Left lung (tissue), 14 donors: ENCODE measurements at places on chromosomes 2 and 18.
A peak's percentile ranks its signal among the peaks of the same experiment; 100 is the strongest.

DNA sequence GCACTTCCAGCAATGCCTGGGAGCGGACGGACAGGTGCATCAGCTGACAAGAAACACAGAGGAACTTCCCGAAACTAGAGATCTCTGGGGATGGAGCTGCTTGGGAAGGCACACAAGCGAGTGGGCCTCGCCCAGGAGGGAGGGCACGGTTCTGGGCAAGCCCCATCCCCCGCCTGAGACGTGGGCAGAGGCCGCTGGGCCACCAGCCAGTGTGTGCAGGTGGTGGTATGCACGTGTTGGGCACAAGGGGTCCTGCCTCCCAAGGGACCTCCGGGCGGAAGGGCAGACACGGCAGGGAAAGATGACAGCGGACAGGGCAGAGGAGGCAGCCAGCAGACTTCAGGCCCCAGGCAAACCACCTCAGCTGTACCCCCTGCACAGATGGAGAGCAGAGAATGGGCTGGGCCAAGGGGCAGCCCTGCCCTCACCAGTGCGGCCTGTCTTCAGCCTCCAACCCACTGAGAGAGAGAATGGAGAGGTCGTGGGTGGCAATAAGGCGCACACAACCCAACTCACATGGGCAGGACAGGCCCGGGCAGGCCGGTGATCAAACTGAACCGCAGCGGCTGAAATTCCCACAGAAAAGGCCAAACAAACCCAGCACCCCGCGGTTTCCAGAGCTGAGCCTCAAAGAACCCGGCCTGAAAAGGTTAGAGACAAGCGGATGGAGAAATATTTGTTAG is 51.2 kb downstream of the HDAC4 start:
- no peak for DNase-seq

DNA sequence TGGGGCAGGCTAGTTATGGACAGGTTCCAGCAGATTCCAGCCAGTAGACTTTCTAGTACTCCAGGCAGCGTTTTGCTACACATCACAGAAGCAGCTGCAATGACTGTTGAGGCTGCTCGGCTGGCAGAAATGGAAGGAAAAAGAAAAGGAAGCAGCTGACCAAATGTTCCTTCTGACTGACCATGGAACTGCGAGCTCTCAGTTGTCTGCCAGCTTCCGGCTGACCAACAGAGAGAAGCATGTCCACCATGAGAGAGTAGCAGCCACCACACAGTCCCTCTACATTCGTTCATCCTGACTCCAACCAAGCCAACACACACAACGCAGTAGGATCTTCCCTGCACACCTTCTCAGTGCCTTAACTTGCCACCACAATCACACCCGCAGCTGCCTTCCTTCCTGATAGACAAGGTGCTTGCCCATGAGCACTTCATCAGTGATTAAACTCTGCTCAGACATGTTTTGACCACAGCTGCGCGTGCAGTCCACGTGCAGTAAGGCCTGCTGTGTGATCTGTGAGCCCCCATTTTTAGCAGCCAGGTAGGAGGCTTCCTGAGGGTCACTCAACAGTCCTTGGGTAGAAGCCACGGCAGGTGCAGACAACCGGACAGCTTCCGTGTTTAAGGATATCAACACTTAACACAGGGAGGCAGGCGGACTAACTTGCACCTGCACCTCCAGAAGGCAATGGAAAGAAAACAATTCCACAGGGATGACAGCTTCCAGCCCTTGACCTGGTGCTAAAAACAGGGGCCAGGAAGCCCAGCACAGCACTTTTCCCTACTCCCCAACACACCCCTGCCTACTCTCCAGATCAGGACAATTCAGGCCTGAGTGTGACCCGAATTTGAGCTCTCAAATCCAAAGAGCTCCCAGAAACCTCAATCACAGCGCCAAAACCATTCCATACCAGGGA is 996 bp downstream of the TGFBRAP1 start:
- peak; percentile 10 for DNase-seq

DNA sequence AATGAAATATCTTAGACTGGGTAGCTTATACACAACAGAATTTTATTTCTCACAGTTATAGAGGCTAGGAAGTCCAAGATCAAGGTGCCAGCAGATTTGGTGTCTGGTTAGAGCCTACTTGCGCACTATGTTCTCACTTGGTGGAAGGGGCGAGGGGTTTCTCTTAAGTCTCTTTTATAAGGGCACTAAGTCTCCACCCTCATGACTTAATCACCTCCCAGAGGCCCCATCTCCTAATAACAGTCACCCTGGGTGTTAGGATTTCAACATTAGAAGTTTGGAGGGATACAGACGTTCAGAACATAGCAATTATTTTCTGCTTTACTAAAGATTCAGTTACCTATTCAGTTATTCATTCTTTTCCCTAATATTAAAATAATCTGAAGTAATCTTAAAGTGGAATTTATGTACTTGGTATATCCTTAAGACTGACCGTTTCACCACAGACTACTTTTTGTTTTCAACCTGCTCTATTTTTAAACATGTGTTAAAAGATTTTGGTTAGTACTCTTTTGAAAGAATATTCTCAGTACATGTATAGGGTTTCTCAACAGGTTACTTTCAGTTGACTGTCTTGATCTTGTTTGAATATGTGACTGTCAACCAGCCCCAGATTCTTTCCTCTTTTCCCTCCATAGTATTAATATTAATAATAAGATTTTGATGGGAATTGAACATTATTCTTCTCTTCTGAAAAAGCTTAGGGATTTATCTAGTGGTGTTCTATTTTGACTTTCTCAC is 130.0 kb downstream of the TAF4B start:
- DNase-seq: no peak

DNA sequence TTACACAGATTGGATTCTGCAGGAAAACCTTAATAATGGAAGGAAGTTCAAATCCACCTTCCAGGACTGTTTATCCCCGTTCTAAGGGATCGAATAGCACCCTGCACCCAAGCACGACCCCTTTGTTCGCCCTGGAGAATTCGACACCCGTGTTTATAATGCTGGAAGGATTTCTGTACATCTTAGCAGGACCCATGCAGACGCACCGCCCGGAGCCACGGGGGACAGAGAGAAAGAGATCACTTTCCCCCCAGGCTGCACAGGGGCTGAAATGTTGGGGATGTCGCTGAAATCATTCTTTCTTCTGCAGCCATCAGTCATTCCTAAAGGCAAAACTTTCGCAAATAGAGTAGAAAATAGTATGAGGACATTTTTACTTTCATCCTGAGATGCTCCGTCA is 238.7 kb upstream of the SALL3 start:
- DNase-seq: no peak

DNA sequence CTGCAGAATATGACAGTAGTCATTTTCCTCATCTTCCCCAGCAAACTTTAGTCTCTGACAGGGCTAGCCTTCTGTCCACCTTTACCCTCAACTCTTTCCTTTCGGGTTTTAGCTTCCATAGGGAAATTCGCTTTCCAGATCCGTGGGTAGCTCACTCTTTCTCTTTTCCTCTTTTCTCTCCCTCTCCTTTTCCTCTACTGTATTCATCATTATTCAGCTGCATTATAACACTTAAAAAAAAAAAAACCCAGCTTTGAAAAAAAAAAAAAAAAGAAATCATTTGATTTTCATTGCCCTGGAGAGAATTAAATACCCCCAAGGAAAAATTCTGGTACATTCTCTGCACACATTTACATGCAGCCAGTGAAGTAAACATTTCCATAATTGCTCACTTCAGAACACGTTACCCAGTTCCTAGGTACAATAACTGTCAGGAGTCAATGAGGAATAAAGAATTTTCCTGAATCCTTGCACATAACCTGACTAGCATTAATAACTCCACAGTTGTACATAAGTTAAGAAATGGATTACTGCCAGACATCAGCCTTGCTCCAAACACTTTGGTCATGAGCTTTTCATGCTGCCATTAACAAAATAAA is 63.5 kb downstream of the ZNF521 start:
- no peak for DNase-seq

- DNase-seq: no peak
These were observed 51.8 kb upstream of the RAB27B start for GRCh38 chr18:54776282-54776977.

- no peak for DNase-seq
These were observed 128.8 kb upstream of the MSH6 start for GRCh38 chr2:47653902-47654789.

GRCh38 chr18:74724186-74724585 is 126.5 kb downstream of the ZNF407 start:
- DNase-seq: no peak

GRCh38 chr2:241692448-241692847 is 5.8 kb upstream of the DTYMK start:
- DNase-seq: no peak

DNA sequence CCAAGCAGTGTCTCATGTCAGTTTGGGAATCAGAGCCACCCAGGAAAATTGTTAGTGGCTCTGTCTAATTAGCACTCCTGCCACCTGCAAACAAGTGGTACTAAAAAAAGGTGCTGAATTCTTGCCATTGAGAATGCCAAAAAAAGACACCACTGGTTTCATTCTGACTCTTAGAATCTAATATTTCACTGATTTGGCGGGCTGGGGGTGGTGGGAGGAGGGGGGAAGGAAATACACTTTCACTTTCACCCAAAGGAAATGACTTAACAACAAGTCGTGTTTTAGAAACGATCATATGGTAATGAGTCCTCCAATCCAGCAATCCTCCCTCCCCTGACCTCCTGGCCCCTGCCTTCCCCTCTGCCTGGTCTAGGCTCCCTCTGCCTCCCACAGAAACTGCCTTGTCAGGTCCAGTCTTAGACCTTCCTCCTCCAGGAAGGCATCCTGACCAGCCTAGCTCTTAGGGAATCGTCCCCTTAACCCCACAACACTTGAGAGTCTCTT is 4.4 kb upstream of the KLHL29 start:
- DNase-seq: no peak

DNA sequence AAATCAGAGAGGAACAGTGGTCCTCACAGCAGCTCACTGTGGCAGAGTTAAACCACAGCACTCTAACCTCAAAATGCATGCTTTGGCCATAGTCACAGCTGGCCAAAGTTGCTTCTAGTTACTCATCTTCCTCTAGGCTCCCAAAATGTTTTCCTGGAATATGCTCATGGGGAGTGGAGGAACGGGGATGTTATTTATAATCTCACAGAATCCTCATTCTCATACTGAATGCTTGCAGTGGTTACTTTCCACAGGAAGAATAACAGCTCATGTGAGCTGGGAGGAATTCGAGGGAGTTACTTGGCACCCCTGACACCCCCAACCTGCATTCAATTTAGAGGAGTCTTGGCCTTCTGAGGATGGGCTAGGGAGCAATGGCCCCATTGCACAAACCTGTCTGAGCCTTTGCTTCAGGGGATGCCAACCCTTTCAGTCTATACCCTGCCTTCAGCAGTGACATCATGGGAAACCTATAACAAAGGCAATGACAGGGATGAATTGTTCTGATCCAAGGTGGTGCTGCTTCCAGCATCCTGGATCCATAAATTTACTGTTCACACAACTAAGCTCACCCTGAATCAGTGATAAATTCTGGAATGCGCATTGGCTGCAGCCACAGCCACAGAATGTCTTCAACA is 22.4 kb upstream of the CCBE1 start:
- no peak for DNase-seq

DNA sequence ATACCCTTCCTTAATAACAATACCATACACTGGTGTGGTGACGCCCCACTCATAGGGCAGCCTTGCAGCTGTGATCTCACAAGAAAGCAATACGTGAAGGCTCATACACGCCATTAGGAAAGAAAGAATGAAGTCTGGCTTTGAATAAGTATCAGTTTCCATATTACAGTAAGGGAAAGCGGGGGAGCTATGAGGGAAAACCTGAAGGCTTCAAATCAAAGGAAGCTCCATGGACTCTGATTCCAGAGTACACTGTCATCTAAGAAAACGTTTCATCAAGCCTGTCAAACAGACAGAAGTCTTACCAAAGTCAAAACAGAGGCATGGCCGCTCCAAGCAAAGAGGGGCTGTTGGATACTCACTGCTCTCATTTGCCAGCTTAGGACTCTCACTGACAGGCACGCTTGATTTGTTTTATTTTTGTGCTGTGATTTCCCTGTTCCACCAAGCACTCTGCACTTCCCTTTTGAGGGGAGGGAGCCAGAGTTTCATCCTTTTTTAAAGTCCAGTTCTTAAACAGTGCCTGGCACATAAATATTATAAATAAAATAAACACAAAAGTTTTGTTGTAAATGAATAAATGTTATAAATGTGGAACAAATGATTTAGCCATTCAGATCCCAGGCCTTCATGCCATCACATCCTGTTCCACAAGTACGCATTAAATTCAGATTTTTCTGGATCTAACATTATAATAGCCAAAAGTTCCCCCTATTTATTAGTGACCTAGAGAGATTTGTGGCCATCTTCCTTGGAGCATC is 221.2 kb downstream of the PIEZO2 start:
- no peak for DNase-seq

DNA sequence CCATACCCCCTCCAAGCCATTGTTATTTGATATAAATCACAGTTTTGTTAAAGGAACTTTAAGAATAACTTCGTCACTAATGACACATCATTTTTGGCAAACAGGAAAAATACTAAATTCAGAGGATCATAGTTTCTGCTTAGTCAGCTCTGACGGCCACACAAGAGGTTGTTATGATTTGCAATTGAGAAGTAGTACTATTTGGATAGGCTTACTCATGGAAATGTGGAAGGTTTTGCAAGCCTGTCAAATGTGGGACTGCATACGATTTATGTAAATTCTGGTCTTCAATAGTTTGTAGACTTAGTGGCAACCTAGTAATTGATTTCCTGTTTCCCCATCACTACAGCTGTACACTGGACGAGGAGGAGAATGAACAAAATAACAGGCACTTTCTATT is 108.1 kb downstream of the ARHGEF33 start:
- peak; percentile 37 for DNase-seq

- DNase-seq: no peak
These were observed 62.2 kb downstream of the SFXN5 start for GRCh38 chr2:73009177-73009839.

DNA sequence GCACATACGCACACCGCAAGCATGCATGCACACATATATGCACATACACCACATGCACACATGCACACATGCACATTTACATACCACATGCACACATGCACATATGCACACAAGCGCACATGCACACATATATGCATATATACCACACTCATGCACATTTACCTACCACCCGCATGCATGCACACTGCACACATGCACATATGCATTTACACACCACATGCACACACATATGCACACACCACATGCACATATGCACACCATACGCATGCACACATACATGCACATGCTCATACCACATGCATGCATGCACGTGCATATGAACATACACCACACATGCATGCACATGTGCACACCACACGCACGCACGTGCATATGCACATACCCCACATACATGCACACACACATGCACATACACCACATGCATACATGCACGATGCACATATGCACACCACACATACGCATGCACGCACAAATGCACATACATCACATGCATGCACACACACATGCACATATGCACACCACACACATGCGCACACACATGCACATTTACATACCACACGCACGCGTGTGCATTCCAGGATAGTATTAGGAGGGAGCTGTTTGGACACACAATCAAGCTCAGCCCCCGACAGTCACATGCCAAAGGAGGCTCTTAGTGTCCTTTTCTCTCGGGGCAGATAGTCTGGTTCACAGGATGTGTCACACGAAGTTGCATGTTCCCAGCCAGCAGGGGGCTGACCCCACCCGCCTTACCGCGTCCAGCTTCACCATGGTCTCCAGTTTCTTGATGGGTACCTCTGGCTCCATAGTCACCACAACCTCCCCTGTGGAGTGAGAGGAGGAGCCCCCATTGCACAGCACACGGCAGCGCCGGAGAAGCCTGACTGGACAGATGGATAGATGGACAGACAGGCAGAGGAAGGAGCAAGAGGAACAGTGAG is 5.9 kb downstream of the OTOF start:
- DNase-seq: no peak

- no peak for DNase-seq
These were observed 309.0 kb upstream of the CDH2 start for GRCh38 chr18:28485918-28486317.

- no peak for DNase-seq
These were observed 17.8 kb upstream of the GPR75 start for GRCh38 chr2:53877556-53877955.
